ENCODE measurements at places on chromosomes 1 and 21.

DNA sequence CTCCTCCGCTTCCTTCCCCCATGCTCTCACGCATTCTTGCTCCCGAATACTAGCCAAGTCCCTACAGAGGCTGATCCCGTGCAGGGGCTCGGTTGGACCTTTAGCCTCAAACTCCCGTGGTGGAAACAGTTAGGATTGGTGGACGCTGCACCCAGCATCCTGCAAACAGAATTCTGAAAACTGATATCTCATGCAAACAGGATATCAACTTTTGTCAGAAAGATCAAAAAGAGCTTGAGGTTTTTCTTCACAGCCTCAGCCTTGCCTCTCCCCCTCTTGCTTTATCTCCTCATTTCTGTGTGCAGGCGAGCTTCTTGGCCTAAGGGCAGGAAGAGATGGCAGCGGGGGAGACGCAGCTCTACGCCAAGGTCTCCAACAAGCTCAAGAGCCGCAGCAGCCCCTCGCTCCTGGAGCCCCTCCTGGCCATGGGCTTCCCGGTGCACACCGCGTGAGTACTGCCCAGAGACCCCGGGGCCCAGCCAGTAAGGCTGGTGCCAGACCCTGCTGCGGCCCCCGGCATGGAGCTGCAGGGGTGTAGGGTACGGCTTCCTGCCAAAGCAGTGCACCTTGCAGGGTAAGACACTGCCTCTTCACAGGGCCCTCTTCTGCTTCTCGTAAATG, at the start of gene UBASH3A:
TSS of gene UBASH3A (plus strand) at position 292 of the 621 bp plus-strand sequence. CDS start at position 336, 44 bp downstream.
- no peak for DNase-seq

DNA sequence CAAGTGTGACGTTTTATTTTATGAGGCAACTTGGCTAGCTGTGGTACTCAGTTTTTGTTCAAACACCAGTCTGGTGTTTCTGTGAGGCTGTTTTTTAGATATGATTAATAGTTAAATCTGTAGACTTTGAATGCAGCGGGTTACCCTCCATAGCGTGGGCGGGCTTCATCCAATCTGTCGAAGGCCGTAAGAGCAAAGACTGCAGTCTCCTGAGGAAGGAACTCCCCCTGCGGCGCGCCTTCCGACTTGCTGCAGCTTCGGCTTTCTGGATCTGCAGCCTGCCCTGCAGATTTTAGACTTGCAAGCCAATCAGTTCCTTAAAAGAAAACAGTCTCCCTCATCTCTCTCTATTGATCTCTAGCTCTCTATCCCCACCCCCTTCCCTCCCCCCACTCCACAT, 4.2 kb upstream of the ZNF496 start:
- no peak for DNase-seq

DNA sequence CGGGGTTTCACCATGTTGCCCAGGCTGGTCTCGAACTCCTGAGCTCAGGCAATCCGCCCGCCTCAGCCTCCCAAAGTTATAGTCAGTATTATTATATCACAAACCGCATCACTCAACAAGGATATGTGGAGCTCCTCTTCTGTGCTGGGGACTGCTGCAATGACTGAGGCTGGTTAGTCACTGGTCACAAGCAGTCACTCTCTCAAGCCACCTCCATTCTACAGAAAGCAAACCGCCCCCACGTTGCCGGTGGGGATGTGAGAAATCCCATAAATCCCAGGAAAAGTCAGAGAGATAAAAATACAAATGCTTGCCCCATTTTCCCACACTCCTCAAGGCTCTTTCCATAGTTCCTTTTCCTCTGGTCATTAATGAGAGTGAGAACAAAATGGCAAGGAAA, 155.7 kb downstream of the ADSS2 start:
- no peak for DNase-seq

- no peak for DNase-seq
Observed at GRCh38 chr1:52469108-52469507, 64.7 kb downstream of the PRPF38A start.

- no peak for DNase-seq
Observed at GRCh38 chr1:13549021-13549420, 34.6 kb upstream of the PDPN start.

GRCh38 chr1:17081439-17081838, 27.6 kb upstream of the SDHB start:
- DNase-seq: no peak

DNA sequence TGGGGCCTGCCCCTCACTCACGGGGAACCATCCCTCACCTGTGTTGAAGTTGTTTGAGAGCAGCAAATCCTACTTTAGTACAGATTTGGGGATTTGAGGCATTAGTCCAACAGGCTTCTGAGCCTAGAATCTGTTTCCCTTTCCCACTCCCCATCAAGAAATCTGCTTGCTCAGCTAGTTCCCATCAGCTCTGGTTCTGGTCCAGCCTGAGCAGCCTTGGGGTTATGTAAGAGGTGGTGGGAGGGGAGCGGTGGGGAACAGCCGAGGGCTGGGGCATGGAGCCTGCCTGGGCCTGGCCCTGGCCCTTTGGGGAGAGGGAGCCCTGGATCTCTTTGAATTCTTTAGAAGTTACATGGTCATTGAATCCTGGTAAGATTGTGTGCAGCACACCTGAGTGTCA, 4.1 kb downstream of the GSTM5 start:
- DNase-seq: no peak

GRCh38 chr1:87842156-87842555, 513.5 kb downstream of the LMO4 start:
- DNase-seq: no peak

DNA sequence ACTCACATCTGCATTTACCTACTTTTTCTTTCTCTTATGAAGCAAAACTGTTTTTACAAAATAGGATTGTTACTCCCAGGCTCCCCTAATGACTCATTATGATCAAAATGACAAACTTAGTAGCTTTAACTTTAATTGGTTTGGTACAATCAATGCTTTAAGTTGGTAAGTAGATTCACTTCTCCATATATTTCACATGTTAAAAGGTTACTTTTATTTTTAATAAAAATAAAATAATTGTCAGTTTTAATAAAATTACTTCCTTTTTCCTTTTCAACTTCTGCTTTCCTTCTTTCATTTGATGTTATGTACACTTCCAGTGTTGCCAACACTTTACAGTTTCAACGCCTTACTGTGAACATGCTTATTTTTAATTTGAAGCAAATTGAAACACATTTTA, 477.6 kb downstream of the SETD4 start:
- no peak for DNase-seq

DNA sequence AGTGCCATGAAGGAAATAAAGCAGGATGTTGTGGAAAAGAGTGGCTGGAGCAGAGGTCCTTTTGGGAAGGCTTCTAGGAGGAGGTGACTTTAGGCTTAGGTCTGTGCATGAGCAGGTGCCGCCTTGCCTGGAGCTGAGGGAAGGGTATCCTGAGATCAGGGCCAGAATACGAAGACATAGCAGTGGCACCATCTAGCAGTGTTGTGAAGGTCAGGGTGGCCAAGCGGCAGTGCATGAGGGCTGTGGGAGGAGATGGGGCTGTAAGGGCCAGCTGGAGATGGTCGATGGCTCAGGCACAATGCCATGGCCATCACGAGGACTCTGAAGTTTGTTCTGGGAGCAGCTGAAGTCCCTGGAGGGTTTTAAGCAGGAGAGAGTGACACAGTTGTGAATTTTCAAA, 219.5 kb downstream of the PTPRU start:
- no peak for DNase-seq

DNA sequence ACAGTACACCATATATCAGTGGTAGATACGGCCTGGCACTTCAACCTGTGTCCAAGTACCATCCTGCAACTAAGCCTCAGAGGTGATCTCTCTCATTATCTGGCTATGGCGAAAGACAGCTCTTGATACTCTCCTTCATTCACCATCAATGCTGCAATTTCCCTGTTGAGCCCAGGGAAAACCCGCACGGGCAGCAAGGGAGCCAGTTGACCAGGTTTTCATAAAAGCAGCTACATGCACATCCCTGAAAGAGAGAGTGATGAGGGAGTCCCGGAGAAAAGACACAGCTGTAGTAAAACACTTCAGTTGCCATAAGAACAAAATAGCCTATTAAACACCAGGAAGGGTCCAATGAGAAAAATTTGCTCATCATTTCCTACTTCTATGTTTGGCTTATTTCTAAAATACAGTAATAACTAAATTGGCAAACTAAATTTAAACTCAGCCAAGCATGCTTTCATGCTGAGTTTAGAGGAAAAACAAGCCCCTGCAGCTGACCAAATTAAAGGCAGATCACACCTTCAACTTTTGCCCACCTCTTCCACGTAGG, 68.3 kb downstream of the CAPZB start:
- no peak for DNase-seq

DNA sequence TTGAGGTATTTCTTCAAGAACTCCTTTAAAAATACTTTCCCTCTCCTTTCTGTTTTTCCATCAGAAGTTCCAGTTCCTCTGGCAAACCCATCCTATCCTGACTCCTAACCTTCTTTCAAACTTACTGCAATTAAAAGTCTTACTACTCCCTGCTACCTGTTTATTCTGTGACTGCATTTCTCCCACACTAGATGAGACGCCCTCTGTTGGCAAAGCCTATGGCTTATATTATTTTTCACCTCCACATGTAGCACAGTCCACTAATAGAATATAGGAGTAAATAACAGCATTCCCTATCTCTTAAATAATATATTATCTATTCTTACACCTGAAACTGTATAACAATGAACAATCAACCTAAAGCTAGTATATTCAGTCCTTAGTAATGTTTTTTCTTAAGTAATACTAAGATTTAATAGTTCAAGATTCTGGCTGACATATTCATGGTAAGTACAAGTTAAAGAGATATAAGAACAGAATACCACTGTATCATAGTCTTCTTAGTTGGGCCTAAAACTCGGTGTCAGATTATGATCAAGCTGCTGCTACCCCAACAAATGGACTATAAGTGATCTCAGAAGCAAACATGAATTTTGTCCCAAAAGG, 54.8 kb downstream of the RAB3GAP2 start:
- no peak for DNase-seq

DNA sequence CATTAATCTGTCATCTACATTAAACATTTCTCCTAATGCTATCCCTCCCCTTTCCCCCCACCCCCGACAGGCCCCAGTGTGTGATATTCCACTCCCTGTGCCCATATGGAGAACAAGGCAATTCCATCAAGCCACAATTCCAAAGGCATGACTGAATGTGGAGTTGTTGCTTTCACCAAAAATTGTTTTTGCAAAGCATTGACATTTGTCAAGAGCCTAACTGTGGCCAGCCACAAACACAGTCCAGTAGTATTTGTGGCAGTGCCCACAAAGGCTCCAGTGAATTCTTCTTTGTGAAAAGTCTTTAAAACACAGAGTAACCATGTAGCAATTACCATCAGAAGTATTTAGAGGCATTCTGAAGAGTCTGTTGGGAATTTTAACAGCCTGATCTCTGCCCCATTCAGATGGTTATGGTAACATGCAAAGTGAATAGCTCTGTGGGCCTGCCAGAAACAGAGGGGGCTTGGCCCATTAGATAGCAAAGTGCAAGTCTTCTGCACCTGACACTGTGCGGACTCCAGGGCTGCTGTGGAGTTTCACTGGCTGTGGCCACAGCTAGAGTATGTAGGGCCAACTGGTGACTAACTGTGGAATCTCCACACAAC, 11.6 kb upstream of the LRRC53 start:
- DNase-seq: no peak

GRCh38 chr1:54597455-54598030, 25.8 kb downstream of the FAM151A start:
- DNase-seq: no peak

- no peak for DNase-seq
Observed at GRCh38 chr1:168631671-168632400, 55.4 kb downstream of the XCL1 start.

DNA sequence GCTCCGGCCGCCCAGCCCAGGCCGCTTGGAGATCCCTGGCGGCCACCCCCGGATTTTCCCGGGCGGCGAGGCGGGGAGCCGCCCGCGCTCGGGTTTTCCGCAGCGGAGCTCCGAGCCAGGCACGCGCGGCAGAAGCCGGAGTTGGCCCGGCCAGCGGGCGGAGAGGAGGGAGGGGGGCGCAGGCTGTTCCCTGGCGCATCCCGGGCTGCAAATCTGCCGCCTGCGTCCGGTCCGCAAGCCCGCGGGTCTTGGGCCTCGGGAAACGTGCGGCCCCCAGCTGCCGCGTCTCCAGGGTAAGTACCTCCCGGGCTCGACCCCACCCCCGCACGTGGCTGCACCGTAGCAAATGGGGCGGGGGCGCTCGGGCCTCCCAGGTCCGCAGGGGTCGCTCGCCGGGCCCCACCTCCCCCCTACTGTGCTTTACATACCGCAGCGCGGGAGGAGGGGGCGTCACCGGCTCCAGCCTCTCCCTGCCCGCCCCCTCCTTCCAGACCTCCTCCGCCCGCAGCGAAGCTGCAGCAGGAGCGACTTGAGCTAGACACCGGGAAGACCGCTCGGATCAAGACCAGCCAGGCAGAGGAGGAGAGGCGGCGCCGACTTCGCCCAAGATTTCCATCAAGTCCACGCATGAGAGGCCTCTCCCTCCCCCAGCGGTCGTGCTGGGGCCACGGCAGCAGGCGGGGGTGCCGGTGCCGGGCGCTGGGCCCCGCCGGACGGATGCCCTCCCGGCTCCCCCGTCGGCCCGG, 1.6 kb downstream of the TMEM200B start:
- no peak for DNase-seq

Measured in vagina (tissue), 2 donors.